Smooth muscle cell of the brain vasculature (primary cell): ENCODE measurements at places on chromosomes 2 and 18.

- DNase-seq: no peak
Observed at GRCh38 chr2:69830045-69830905, 815 bp downstream of the GMCL1 start.

DNA sequence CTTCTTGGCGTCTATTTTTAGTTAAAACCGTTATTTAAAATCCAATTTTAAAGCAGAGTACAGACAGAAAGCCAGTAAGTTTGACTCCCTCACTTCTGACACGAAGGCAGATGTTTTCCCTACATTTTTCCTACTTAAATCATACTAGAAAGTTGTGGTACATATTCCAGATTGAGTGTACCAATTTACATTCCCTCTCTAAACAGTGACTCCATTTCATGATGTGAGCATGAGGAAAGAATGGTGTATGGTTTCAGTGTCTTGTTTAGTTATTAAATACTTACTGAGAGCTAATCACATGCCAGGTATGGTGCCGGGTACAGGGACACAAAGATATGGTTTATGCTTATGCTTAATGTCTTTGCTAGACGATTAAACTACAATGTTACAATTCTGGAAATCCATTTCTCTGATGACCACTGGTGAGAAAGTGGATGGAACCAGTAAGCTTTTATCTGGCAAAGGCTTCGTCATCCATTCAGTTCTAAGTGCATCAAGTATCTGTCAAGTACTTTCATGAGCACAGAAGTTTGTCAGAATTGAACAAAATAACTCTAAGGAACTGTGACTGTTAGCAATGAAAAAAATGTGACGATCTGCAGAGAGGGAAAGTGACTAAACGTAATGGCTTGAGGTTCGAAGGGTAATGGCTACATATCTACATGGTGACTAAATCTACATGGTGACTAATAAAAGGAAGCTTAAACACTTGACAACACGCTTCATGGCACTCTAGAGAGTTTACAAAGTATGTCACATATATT is 25.7 kb downstream of the MAP4K3 start:
- DNase-seq: no peak

- no peak for DNase-seq
Observed at GRCh38 chr18:79529991-79530390, 134.3 kb downstream of the NFATC1 start.

DNA sequence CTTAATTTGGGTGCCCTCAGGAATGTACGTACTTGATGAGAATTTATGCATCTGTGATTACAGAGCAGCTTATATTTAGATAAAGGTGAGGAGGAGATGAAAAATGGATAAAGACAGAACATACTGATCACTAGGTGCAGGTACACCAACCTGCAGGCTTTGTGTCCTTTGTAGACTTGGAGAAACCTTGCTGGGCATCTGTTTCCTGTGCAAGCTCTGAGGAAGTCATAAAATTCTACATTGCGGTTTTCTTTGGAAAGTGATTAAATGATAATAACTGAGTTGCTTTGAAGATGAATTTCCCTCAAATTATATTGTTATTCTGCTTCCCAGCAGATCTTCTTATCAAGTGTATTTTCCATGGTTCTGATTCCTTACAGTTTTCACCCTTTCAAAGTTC is 7.7 kb downstream of the RAB27B start:
- DNase-seq: no peak

DNA sequence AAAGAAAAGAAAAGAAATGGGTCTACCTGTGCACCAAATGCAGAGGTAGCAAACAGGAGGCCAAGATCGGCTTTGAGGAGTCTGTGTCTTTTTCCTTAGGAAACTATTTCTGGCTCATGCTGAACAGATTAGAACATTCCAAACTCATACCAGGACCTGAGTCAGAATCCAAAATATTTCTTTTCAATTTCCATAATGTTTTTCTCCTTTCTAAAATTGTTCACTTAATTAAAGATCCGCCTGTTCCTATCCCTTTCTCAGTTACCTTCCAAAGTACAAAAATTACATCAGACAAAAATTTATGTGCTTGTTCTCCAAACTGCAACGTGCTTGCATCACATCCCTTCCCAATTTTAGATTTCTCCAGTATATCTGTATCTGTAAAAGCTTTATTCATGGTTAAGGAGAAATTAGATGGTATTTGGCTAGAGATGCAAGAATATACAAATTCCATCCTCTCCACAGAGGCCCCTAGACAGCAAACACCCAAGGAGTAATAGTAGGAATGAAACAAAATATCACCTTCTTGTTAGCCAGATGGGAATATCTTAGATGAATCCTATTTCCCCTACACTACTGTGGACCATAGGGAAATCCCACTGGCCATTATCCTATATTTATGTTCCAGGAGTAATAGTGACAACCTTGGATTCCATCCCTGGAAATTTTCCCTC is 130.6 kb downstream of the LNPK start:
- no peak for DNase-seq

DNA sequence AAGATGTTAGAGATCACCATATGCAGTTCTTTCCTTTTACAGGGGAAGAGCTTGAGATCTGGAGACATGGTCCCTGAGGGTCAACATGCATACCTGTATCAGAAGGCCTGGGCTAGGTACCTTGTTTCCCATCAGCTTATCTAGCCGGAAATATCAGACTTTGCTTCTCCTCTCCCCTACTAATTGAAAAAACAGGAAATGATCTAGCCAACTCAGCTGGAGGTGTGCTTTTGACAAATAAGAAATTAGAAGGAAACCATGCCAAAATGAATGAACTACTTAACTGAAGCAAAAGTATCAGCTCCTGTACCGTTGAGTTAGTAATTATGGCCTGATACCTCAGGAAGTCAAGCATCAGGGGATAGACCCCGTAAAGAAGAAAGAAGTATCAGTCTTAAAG is 20.4 kb downstream of the PKP4 start:
- no peak for DNase-seq

- DNase-seq: no peak
Observed at GRCh38 chr2:140589696-140590095, 1541.1 kb downstream of the LRP1B start.

- no peak for DNase-seq
Observed at GRCh38 chr2:124877141-124877577, 852.1 kb downstream of the CNTNAP5 start.

DNA sequence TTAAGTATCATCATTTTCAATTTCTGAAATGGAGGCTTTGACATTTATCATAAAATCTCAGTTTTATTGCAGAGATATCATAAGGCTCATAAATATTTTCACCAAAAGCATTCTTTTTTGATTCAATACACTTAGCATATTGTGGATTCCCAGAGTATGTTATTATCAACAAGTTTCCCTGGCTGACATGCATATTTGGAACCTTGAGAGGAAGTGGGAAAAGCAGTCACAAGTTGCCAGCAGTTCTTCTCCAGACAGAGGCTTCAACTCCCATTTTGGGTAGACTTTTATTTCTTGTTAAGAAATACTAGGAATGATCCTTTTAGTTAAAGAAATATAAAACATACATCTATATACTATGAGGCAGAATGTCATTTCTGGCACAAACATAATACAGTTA is 236.5 kb downstream of the ASXL3 start:
- no peak for DNase-seq

DNA sequence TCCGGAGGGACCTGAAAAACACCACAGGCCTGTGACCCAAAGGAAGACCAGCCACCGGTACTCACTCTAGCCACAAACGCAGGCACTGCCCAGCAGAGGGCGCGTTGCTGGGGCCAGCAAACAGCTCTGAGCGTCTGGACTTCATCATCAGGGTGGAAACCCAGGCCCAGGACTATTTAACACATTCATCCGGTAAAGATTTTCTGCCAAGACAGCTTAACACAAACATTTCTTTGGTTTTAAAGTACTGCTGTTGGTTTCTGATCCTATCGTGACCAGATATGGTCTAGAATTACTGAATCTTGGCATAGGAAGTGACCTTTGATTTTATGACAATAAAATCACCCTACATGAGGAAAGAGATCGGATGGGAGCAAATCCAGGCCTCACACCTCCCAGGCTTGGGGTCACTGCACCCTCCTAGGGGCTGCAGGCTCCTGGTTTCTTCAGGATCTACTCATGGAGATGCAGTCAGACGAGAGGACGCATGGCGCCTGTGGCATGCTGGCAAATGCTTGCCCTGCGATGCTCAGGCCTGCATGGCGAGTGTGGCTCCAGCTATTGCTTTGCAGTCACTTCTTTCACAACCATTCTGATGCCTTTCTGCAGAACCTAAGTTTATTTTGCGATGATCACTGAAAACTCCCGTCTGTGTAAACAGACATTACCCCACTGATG is 130.4 kb downstream of the COL4A4 start:
- DNase-seq: no peak
